Stimulated activated CD4-positive, alpha-beta T cell treated with anti-CD3 and anti-CD28 coated beads, Interleukin-1b, Interleukin-23, amount 100 ng/mL, for 1 hour (primary cell): ENCODE measurements at places on chromosomes 13 and 19.

DNA sequence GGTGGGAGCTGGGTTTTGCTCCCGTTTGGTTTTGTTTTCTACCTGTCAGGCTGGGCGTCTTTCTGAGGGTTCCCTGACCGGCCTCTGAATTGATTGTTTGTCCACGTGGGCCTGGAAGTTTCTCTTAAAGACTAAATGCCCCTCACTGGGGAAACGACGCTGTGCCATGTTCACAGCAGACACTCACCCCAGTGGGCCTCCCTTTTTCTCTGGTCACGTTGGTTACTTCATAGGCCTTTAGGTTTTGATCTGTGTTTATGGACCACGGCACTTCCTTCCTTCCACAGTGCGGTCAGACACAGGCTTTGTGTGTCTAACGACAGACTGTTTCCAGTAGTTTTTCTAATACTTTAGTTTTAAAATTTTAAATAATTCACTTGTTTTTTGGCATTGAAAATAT, 20.1 kb upstream of the NDUFS7 start:
- DNase-seq = no peak

- DNase-seq = no peak
Measured at GRCh38 chr19:19642506-19643157, 825 bp downstream of the GMIP start.

- DNase-seq = no peak
Measured at GRCh38 chr19:5960005-5961001, 17.6 kb downstream of the RANBP3 start.

GRCh38 chr13:102688306-102688973, 6.4 kb downstream of the METTL21C start:
- DNase-seq = no peak

DNA sequence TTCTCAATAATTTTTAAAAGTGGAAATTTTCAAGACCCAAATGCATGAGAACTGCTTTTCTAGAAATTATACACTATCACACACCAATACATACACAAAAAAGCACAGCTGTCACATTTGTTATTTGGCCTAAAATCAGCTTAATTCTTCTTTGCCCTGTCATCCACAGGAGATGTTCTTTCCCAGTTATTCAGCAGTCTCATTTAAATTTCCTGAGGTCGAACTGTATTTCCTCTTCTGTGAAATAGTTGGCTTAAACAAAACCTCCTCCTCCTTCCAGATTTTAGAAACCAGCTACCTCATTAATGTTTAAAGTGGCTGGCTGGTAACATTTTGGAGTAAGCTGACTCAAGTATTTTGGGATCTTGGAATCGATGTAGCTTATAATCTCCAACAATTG, 39.1 kb downstream of the SMAD9 start:
- no peak for DNase-seq

- DNase-seq = no peak
Measured at GRCh38 chr19:35779033-35779432, 3.7 kb downstream of the ARHGAP33 start.

DNA sequence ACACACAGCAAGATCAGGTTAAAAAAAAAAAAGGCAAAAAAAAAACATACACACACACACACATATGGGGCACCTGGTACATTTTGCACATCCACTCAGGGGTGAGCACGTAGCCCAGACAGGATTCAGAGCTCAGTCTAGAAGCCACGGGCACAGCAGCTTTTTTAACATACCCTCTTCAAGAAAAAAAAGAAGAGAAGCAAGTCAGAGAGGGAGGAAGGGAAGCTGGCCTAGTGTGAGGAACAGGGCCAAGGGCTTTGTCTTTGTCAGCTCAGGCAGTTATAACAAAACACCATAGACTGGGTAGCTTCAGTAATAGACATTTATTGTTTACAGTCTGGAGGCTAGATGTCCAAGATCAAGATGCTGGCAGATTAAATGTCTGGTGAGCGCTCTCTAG, 2.3 kb upstream of the TPM4 start:
- DNase-seq = no peak

GRCh38 chr19:56978023-56978565, 137.6 kb upstream of the PEG3 start:
- no peak for DNase-seq

DNA sequence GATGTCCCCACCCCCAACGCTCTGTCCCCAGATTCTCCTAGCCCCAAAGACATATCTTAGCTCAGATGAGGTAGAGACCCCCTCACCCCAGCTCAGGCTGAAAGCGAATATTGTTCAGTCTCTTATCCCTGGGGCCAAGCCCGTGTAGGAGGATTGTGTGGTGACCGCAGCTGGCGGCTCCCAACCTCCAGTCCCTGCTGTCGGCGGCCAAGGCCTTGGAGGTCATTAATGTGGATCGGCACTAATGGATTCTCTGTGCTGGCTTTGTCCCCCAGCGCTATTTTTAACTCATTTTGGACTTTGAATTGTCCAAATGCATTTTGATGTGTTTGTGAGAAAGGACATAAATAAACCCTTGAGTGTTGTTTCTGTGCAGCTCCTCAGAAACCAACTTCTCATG, 124.2 kb downstream of the UQCRFS1 start:
- DNase-seq = no peak

DNA sequence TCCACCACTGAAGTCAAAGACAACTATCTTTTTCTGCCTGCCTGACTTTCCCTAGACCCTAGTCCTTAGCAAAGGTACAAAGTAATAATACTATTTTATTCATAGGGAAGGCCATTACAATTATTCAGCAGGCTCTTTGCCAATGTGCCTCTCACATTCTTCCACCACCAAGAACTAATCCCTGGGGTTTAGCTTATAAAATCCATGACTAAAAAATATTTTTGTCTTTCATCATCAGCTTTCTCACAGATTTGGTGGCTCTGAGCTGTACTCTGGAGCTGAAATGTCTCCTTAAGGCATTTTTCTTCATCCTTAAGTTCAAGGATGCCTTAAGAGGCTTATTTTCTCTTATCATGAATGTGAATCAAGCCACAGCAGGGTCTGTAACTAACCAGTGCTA, 96.1 kb downstream of the OXGR1 start:
- DNase-seq = no peak

DNA sequence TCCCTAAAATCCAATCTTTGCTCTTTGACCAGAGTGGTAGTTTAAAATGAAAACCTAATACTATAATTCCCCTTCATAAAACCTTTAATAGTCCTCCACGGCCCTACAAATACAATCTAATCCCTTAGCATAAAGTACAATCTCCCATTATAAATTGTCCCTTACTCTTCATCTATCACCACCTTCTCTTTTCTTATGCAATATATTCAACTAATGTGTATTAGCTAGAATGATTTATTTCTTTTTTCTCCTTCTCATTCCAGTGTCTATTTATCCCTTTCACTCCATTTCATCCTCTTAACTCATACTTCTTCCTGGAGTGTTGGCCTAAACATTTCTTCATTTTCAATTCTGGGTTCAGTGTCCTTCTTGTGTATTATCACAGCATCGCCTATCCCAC, 872.1 kb upstream of the PCDH20 start:
- no peak for DNase-seq

- DNase-seq = no peak
Measured at GRCh38 chr13:111401151-111401550, 80.7 kb downstream of the TEX29 start.

GRCh38 chr13:32316028-32316339, 676 bp downstream of the BRCA2 start:
- no peak for DNase-seq

- DNase-seq = no peak
Measured at GRCh38 chr19:31351855-31352195, 2.6 kb upstream of the TSHZ3 start.

- no peak for DNase-seq
Measured at GRCh38 chr19:3150739-3151329, 15.0 kb downstream of the GNA15 start.

GRCh38 chr13:41565216-41565615, 107.9 kb downstream of the RGCC start:
- DNase-seq = no peak

- DNase-seq = no peak
Measured at GRCh38 chr13:29005035-29005762, 185.1 kb downstream of the MTUS2 start.

GRCh38 chr19:18160493-18160970, 7.6 kb downstream of the PIK3R2 start:
- DNase-seq = no peak

- DNase-seq = no peak
Measured at GRCh38 chr19:13119627-13120026, 1.6 kb downstream of the NACC1 start.

DNA sequence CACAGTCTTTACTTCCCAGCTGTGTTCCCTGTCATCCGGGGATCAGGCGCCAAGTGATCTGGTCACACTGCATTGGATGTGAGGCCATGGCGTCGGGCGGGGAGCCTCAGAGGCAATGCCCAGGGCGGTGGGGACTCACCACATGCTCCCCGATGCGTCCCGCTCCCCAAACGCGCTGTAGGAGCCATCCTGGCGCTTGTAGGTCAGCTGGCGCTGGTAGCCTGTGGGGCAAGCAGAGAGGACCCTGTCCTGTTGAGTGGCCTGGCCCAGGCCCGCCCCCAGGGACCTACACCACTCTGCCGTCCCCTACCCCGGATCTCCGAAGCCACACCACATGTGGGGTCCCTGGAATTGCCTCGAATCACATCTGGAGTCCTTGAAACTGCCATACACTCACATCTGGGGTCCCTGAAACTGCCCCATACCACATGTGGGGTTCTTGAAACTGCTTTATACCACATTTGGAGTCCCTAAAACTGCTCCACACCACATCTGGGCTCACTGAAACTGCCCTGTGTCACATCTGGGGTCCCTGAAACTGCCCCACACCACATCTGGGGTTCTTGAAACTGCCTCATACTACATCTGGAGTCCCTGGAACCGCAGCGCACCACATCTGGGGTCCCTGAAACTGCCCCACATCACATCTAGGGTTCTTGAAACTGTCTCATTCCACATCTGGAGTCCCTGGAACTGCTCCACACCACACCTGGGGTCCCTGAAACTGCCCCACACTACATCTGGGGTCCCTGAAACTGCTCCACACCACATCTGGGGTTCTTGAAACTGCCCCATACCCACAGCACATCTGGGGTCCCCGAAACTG, 33.2 kb downstream of the F2RL3 start:
- no peak for DNase-seq

GRCh38 chr13:24353736-24354135, 44.4 kb downstream of the C1QTNF9 start:
- no peak for DNase-seq

DNA sequence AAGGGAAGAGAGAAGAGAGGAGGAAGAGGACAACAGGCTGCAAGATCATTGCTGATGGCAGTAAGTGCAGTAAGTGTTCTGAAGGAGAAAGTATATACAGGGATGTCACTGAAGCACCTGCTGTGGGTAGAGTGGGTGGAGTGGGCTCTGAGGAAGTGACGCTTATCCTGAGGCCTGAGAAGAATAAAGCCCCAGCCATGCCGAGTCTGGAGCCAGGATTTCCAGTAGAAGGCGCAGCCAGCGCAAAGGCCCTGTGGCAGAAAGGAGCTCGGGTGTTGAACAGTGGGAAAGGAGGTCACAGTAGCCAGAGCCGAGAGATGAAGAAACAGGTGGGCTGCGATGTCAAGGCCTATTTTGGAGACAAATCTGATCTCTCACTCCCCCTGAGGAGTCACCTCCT, 31.8 kb upstream of the ADGRE5 start:
- no peak for DNase-seq

DNA sequence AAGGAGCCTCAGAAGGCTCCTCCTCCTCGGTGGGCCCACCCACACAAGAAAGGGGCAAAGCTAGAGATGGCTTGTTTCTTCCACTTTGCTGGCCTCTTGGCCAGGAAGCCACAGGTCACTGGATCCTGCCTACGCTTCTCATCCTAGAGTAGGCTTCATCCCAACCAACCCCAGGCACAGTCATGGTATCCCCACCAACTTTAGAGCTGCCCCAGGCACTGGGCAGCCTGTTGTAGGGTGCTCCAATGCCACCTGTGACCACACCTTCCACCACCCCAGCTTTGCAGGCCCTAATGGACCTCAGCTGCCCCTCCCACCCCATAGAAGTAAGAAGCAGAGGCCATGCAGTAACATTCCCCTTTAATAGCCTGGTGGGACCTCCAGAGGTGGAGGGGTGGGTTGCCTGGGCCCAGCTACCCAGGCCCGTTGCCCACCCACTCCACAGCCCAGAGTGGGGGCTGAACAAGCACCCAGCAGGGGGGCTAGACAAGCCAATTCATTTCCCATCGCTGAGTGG, 522 bp upstream of the CHMP2A start:
- DNase-seq = no peak

DNA sequence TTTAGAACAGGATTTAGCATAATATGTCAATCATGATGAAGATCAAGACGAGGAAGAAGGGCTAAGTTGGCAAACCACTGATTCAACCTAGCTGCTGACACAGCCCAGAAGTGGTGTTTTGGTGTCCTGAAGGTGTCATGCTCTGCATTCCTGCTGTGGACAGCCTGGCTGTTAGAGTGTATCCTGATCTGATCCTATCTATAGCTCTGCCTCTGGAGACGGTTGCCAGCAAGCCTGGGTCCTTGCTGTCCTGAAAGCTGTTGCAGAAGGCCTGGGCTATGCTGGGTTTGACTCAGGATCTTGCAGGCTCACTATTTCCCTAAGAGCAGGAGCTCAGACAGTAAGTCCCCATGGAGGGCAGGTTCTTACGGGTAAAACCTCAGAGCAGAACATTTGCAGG, 416.4 kb downstream of the TSHZ3 start:
- DNase-seq = no peak

DNA sequence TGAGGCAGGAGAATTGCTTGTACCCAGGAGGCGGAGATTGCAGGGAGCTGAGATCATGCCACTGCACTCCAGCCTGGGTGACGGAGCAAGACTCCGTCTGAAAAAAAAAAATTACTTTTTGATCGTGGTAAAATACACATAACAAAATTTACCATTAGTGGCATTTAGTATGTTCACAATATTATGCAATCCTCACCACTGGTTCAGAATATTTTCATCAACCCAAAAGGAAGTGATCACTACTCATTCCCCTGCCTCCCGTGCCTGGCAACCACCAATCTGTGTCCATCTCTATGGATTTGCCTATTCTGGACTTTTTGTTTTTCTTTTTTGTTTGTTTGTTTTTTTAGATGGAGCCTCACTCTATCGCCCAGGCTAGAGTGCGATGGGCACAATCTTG, 1.2 kb upstream of the PALM3 start:
- DNase-seq = no peak

DNA sequence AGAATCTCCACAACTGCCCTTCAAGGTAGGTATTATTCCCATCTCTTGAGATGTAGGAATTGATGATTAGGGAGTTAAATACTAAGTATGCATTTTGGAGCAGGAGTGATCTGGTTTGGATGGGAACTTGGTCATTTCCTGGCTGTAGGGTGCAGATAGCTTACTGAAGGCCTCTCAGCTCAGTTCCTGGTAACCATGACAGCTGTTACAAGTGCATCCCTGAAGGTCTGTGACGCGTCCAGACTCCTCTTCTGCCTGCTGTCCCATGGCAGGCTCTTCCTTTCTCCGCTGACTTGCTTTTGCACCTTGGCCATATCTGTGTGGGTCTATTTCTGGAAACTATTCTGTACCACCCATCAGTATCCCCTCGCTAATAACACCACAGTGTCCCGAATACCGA, 387.8 kb downstream of the ZNF536 start:
- DNase-seq = no peak

- no peak for DNase-seq
Measured at GRCh38 chr13:19184176-19184575, 2.6 kb upstream of the TUBA3C start.

- no peak for DNase-seq
Measured at GRCh38 chr19:50851620-50852019, 3.1 kb upstream of the KLK3 start.
